ENCODE measurements at places on chromosomes 12 and 14. TPM values are rescaled to one million over a fixed set of nuclear protein-coding genes. Genes with fewer than 3 reads are reported as not detected.

The MYBPC1 gene
- total RNA-seq: 85.2 TPM

The MYH6 gene
- 0.26 TPM for total RNA-seq

The PNMA1 gene
- 38.3 TPM for total RNA-seq

The OR6C3 gene
- not detected for total RNA-seq

DNA sequence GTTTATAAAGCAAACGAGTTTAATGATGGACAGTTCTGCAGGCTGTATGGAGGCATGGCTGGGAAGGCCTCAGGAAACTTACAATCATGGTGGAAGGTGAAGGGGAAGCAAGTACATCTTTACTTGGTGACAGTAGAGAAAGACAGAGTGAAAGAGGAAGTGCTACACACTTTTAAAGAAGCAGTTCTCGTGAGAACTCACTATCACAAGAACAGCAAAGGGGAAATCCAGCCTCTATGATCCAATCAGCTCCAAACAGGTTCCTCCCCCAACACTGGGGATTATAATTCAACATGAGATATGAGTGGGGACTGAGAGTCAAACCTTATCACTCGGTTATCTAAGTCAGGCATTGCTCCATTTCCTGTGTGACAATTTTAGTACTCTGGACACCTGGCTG, 189.9 kb upstream of the CNTN1 start:
- no peak for DNase-seq

GRCh38 chr12:34294671-34295365, 272.5 kb downstream of the ALG10 start:
- no peak for DNase-seq

- no peak for DNase-seq
Measured at GRCh38 chr12:75103822-75104221, 105.8 kb downstream of the KCNC2 start.

DNA sequence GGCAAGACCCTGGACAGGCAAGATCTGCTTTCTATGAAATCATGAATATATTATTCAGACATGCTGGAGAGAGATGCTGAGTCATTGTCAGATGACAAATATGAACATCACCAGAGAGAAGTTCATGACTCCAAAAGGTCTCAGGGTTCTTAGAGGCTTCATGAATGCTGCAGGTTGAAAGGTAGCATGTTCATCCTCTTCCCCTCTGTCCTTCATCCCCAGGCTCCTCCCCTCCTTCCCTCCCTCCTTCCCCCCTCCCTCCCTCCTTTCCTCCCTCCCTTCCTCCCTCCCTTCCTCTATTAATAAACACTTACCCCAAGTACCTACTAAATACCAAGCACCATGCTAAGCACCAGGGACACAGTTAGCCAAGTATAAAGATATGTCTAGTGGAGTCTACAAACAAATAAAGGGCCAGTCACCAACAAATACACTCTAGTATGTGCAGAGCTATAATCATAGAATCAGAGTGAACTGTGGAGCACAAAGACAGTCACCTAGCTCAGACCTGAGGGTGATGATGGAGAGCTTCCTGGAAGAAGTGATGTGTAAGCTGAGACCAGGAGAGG, 46.2 kb downstream of the RPH3A start:
- DNase-seq: no peak

DNA sequence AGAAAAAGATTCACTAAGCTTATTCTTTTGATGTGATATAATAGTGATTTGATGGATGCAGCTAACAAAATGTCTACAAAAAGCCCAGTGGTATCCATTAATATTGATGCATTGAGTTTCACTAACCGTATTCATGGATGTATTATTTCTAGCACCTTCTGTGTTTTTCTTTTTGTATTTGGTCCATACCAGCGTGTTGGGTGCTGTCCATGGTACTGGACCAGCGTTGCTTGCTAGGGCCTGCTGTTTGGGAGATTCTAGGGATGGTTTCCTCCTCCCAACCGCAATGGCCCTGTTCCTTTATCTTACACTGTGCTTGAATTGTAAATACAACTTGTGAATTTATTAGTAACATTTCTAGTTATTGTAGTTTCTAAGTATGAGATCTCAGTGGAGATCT, 31.7 kb downstream of the ANO4 start:
- DNase-seq: peak; percentile 4

GRCh38 chr12:122882908-122883558, 12.9 kb downstream of the VPS37B start:
- no peak for DNase-seq

GRCh38 chr12:60345442-60345841, 749.6 kb downstream of the SLC16A7 start:
- DNase-seq: no peak

GRCh38 chr14:91946622-91947474, 646 bp downstream of the FBLN5 start:
- no peak for DNase-seq

GRCh38 chr14:58912287-58912686, 274.5 kb downstream of the DACT1 start:
- no peak for DNase-seq

GRCh38 chr14:53432378-53432802, 279.3 kb upstream of the DDHD1 start:
- no peak for DNase-seq

DNA sequence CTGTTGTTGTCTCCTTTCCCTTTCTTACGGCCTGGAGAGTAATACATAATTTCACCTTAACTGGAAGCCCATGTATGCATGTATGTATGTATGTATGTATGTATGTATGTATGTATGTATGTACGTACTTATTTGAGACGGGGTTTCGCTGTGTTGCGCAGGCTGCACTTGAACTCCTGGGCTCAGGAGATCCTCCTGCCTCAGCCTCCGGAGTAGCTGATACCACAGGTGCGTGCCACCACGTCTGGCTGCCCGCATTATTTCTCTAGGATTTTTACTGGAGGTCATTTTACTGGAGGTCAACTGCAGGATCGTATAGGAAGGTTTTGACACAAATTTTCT, 644 bp upstream of the OS9 start:
- DNase-seq: no peak
